ENCODE measurements at places on chromosomes 4 and X.

- DNase-seq, result peak; percentile 81
Observed at GRCh38 chr4:126778348-126778747, 854.4 kb upstream of the INTU start.

DNA sequence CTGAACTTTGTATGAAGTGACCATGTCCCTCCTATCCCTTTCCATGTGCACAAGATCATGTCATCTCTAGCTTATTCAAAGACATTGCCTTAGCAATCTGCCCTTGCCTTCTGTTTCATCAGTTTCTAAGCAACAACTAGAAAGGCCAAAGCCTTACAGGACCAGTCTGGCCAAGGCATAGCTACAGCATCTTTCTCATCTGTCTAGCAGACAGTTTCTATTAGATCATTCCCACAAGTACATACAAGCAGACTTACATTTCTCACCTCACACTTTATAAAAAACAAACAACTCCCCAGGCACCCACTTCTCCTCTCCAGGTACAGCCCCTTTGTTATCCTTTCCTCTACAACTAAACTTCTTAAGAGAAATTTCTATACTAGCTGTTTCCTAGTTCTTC is 188.7 kb upstream of the AADAT start:
- DNase-seq, result no peak

DNA sequence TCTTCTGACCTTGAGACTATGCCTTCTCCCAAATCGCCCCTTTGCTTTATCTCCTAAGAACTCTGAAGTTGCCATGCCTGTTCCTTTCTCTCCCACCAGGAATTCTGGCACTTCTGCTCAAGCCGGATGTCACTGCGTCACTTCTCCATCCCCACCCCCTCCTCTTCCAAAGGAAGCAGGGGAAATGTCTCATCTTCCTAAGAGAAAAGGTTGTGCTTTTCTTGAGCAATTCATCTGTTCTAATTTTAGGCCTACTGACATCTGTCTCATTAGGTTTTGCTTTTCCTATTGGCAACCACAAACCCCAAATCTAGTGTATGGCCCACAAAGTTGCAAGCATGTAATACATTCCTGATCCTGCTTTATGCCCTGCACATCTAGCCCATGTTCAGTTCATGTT is 163.1 kb upstream of the PLAC1 start:
- DNase-seq, result peak; percentile 76

GRCh38 chrX:153744210-153745066 is 19.6 kb upstream of the PLXNB3 start:
- peak; percentile 25 for DNase-seq

- no peak for DNase-seq
Observed at GRCh38 chr4:55364691-55365344, 18.8 kb downstream of the SRD5A3 start.

GRCh38 chrX:153773218-153773611 is 7.6 kb upstream of the SRPK3 start:
- DNase-seq, result no peak

GRCh38 chrX:44042751-44043150 is 69.6 kb upstream of the NDP start:
- no peak for DNase-seq

GRCh38 chrX:115940888-115941332 is 229.6 kb upstream of the AGTR2 start:
- no peak for DNase-seq
